ENCODE measurements at places on chromosomes 4 and X.

DNA sequence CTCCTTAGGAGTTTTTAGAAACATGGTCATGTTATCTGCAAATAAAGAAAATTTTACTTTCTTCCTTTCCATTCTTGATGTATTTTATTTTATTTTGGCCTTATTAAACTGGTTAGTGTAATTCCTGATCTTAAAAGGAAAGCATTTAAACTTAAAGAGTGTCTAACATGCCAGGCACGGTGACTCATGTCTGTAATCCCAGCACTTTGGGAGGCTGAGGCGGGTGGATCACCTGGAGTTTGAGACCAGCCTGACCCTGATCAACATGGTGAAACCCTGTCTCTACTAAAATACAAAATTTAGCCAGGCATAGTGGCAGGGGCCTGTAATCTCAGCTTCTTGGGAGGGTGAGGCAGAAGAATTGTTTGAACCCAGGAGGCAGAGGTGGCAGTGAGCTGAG is 281.3 kb downstream of the PTTG2 start:
- DNase-seq: no peak

- no peak for DNase-seq
Measured at GRCh38 chrX:154596290-154596929, 11.5 kb downstream of the CTAG1A start.

DNA sequence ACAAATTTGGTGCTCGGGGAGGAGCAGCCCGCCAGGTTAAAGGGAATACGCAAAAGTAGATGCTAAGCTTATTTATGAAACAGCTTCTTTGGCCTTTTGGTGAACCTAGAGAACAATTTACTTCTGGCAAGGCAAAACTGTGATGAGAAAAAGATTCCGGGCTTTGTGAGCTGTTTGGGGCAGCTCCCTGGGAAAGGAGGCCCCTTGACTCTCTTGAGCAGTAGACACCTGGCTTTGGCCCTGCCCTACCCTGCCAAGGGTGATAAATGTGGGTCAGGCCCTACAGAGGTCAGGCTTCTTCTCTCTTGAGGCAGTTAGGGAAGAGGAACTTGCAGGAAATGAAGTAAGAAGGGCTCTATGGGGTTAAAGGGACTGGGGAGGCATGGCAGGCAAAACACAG is 509.6 kb downstream of the MID1IP1 start:
- DNase-seq: no peak

DNA sequence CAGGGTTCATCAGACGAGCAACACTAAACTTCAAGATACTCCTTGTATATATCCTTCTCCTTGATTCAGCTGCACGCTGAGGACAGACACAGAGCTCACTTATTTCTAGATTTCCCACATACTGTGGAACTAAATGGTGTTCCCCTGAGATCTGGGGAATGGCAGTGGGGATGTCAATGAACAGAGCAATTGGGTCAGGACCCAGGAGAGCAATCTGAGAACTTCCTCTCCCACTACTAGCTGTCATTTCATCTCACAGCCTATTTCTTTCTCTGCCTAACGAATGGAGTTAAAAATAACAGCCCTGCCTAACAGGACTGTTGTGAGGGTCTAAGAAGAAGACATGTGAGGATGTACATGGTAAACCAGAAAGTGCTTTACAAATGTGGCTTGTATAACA is 10.7 kb downstream of the NAAA start:
- DNase-seq: no peak

DNA sequence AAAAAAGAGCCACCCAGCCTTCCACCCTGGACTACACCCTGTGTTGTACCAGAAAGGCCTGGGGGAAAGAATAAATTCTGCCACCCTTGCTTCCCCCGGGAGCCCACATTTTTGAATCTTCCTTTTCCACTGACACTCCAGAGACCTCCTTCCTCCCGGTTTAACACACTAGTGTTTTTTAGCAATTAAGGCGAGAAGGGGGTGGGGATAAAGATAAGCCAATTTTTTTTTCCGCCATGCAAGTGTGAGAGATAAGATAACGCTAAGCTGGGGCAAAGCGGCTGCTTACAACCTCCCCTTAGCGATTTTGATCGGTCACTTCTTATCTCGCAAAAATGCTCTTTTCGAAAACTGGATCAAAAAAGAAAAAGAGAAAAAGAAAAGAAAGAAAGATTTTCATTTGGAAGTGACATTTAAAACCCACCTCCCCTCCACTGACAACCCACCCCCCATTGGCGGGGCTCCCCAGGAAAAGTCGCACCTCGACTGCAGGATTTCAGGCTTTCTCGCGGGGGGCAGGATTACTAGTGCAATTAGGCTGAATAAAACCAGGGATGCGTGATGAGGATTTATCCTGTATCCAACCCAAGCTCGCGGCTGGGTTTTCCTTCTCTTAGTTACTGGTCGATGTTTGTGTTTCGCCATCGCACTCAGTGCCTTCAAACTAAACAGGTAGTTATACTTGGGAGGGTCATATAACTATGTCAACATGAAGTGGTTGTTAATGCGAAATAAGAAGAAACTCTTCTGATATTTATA is 6.0 kb upstream of the BCOR start:
- no peak for DNase-seq

GRCh38 chrX:45806410-45807121 is 605.9 kb upstream of the DIPK2B start:
- peak; percentile 90 for DNase-seq

DNA sequence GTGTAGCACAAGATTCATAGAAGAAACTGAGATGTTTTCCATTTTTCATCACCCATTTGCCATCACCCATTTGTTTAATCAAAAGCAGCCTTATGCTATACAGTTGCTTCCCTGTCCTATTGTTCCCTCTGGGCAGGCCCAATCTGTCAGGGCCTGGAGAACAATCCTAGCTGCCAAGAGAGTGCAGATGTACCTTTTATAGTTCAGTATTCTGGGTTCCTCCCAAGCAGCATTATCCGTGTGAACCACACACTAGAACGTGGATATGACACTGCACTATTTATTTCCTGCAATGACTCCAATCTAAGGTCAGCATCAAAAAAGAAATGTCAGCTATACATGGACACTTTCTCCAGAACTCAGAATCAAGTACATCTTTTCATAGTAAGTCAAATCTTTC is 269.0 kb downstream of the ADGRA3 start:
- no peak for DNase-seq

DNA sequence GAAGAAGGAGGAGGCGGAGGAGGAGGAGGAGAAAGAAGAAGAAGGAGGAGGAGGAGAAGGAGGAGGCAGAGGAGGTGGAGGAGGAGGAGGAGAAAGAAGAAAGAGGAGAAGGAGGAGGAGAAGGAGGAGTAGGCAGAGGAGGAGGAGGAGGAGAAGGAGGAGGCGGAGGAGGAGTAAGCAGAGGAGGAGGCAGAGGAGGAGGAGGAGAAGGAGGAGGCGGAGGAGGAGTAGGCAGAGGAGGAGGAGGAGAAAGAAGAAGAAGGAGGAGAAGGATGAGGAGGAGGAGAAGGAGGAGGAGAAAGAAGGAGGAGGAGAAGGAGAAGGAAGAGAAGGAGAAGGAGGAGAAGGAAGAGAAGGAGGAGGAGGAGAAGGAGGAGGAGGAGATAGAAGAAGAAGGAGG is 19.9 kb downstream of the MRFAP1 start:
- DNase-seq: no peak

DNA sequence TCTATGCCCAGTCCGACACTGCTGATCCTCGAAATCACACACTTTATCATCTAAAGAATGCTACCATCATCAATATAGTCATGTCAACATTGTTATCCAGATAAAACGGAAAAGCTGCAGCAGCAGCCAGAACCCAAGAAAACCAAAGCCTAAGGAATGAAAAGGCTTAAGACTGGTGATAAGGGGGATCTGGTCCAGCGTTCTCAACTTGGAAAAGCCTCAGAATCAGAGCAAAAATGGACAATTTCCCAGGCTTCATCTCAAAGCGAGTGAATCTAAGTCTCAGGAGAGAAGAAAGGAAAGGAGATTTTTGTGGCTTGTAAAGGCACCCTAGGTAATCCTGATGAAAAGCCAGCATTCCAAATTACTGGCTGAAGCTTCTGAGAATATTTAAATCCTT is 8.2 kb downstream of the ZNF518B start:
- DNase-seq: no peak

- no peak for DNase-seq
Measured at GRCh38 chrX:112197840-112198239, 115.3 kb upstream of the TRPC5 start.

DNA sequence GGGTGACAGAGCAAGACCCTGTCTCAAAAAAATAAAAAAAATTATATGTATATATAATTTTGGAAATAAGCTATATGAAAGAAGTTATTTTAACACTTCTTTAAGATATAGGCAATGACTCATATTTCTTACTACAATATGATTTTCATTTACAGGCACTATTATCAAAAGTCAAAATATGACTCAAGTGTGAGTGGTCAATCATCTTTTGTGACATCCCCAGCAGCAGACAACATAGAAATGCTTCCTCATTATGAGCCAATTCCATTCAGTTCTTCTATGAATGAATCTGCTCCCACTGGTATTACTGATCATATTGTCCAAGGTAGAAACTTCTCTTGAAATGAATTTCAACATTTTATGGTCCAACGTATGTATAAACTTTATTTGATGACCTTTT is 20.8 kb downstream of the OCIAD1 start:
- peak; percentile 38 for DNase-seq

GRCh38 chr4:8210010-8210409 is 10.9 kb downstream of the SH3TC1 start:
- no peak for DNase-seq

DNA sequence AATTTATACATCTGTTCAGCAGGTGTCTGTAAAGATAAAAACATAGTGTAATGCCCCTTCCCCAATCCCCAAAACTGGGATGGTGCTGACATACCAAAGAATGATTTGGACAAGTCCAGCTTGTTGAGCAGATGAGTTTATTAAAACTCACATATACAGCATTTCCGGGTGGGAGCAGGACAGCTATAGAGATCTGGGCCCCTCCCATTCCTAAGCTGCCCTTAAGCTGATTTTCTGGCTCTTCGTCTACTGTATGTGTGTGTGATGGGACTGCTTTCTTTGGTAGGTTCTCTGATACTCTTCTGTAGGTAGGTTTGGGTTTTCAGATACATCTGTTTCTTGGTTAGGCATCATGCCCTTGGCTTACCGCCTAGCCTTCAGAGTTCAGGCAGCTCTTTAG is 703.7 kb upstream of the PCDH10 start:
- DNase-seq: no peak

- no peak for DNase-seq
Measured at GRCh38 chr4:152310257-152310656, 225.6 kb downstream of the FBXW7 start.

DNA sequence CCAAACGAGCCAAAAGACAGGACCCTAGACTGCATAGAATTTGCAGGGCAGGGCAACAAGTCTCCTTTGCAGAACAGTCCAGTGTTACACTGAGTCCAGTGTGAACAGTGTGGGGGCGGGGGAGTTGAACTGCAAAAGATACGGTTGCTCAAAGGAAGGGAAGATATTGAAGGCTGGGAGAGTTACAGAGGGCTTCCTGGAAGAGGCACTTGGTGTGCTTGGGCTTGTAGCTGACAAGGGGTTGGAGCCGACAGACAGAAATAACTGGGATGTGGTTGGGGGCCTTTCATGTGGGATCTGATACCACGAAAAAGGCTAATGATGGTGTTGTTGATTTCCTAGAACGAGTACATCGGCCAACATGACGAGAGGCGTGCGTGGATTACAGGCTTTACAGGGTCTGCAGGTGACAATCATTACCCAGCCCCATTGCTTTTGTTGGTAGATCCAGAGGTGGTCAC is 6.1 kb downstream of the XPNPEP2 start:
- peak; percentile 36 for DNase-seq
